Immature natural killer cell (primary cell): ENCODE measurements at places on chromosomes 3 and 15.

DNA sequence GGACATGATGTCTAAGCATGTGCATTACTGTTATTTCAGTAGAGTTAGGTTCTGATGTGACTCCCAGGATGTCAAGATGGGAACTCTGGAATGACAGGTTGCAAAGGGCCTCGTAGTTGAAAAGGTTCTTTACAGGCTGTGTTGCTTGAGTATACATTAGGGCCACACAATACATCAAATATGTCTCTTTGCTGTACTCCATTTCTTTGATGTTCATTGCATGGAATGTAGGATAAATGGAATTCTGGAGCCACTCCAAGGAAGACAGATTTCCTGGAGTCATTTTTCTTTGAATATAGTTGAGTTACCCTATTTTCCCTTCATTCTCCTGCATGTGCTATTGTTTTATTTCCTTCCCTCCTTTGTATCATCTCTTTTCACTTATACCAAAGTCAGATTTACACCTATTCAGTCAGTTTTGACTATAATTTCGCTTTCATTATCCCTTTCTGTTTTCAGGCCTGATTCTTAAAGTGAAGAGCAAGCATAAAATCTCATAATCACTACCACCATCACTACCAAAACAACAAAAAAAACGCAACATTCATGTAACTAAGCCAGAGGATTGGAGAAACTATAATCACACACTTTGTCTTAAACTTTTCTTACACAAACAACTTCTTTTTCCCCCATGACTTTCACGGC, 61.2 kb upstream of the PTX3 start:
- DNase-seq = no peak

DNA sequence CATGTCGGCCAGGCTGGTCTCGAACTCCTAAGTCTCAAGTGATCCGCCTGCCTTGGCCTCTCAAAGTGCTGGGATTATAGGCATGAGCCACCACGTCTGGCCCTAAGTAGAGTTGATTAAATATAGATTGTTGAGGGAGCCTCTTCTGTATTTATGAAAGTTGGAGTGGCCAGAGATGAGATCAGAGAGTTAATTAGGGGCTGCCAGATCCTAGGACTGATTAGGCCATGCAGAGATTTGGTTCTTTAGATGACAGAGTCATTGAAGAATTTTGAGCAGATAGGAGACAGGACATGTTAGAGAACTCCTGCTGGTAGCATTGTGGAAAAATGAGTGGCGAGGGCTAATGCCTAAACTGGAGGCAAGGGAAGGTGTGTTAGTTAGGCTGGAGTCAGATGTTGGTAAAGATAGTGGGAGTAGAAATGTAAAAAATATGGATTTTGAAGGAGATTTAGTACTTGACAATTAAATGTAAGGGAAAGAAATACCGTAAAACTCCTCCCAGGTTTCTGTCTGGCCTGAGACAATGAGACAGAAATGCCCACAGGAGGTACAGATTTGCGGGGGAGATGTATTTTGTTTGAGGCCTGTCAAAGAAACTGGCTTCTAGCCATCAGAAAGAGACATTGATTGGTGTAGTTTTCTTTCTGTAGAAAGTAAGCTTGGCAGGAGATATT, 23.4 kb downstream of the SACM1L start:
- no peak for DNase-seq

- DNase-seq = no peak
These were observed 330.8 kb upstream of the PDZRN3 start for GRCh38 chr3:73955494-73956070.

DNA sequence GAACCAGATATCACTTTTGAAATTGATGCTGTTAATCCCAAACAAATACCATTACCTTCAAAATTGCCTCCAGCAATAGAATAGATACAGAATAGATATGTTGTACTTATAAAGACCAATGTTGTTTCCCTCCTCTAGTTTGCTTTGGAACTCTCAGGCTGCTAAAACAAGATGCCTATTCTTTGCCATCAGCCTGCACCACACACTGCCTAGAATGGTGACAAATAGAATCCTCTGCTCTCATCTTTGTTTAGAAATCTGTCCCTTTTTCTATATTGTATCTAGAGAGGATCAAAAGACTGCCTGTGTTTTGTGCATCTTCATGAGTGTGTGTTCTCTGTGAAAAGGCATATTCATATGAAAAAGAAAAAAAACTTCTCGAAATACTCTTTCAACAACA, 349.2 kb upstream of the CCDC54 start:
- no peak for DNase-seq

- DNase-seq = no peak
These were observed 738 bp downstream of the COMMD2 start for GRCh38 chr3:149751551-149751950.

DNA sequence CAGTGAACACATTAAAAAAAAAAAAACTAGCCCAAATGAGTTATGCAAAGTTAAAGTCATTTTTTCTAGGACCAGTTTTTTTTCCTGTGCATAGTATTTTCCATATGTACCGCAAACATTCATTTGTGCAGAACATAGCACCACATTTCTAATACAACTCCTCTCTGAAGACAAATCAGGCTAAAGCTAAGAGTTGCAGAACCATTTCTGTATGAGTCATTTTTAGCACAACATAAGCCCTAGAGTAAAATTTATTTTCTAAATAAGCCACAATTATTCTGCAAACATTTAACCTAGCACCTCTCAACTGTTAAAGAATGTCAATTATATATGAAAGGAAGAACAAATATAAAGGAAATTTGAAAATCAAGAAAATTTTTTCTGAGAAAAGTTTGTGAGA, 375.8 kb downstream of the TIGIT start:
- DNase-seq = no peak

DNA sequence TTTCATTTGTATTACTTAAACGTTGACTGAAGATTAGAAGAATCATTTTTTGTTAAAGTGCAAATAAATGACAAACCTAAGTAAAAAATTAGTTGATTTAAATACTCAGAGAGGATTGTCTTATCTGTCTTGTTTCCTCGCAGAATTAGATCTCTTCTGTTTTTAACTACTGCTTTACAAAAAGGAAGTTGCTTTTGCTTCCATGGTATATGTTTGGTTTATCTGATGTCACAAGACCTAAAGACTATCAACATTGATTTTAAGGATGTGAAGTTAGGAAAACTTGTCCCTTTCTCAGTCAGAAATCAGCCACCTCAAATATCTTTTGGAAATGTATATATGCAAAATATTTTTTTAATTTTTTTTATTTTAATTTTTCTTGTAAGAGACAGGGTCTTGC, 28.7 kb downstream of the GPR171 start:
- no peak for DNase-seq

DNA sequence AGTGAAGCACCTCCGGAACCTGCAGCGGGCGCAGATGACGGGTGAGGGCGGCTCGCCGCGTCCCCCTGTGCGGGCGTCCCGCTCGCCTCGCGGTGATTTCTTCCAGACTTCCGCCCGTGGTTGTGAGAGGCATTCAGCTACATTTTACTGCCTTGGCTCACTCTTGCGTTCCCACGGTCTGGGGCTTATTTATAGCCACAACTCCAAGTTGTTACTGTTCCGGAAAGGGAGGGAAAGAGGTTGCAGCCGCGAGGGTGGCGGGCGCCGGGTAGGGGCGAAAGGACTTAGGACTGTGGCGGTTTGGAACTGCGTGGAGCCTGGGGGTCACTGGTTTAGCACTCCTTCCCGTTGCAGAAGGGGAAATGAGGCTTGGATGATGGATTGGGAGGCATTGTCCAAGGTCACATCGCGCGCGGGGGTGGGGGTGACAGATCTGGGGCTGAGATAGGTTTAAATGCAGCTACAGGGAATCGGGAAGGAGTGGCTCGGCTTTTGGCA, 1.1 kb downstream of the HES1 start:
- peak; percentile 51 for DNase-seq

GRCh38 chr3:98600412-98601095, 7.1 kb upstream of the CPOX start:
- no peak for DNase-seq
